ENCODE measurements at places on chromosomes 5 and 9.

DNA sequence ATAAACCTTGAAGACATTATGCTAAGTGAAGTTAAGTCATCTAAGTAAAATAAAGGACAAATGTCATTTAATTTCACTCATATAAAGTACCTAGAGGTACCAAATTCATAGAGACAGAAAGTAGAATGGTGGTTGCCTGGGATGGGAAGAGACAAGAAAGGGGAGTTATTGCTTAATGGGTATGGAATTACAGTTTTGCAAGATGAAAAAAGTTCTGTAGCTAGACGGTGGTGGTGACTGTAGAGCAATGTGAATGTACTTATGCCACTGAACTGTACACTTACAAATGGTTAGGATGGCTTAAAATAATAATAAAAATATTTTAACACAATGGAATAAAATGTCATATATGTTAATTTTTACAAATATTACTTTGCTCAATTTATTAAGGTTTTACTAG is 128.0 kb downstream of the MPDZ start:
- DNase-seq = no peak

DNA sequence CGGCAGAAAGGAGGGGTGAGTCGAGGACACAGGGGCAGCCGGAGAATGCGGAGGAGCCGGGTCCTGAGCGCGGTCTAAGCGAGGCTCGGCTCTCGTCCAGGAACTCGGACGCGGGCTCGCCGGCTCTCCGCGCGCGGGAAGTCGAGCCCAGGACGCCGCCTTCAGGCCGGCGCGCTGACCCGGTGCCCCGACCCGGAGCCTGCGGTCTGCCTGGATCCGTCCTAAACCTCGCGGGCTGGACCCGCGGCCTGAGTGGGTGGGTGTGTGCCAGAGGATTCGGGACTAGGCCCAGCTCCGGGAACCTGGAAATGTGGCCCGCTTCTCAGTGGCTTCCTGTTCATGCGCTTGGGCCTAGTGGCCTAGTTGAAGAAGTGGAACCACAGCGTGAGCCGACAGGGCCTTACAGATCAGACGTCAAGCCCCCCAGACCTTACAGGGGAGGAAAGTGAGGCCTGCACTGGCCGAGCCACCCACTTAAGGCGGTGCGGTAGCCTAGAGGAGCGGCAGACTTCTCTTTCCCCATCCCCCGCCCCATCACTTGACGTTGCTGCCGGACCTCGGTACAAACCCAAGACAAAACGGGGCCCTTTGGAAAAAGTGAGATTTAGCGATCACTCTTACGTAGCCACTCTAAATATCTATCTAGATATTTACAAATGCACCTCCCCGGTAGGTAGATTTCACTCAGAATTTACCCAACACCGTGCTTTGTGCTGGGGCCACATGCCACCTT is 1.2 kb downstream of the CDKN2B-AS1 start:
- peak; percentile 38 for DNase-seq

GRCh38 chr5:137303509-137303908 is 195.6 kb downstream of the SPOCK1 start:
- no peak for DNase-seq

- DNase-seq = no peak
These were observed 48.0 kb upstream of the SAP30L start for GRCh38 chr5:154397652-154398406.

- DNase-seq = peak; percentile 20
These were observed 694 bp downstream of the RMI1 start for GRCh38 chr9:83981126-83981871.

DNA sequence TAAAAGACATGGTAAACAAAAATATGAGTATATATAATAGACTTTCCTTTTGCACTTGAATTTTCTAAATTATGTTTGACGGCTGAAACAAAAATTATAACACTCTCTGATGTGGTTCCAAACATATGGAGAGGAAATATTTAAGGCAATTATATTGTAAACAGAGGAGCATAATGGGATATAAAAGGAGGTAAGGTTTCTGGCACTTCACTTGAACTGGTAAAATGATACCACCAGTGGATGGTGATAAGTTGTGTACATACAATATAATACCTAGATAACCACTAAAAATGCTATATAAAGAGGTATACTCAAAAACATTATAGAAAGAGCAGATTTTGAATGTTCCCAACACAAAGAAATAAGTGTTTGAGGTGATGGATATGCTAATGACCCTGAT is 192.9 kb upstream of the RAD23B start:
- DNase-seq = no peak

DNA sequence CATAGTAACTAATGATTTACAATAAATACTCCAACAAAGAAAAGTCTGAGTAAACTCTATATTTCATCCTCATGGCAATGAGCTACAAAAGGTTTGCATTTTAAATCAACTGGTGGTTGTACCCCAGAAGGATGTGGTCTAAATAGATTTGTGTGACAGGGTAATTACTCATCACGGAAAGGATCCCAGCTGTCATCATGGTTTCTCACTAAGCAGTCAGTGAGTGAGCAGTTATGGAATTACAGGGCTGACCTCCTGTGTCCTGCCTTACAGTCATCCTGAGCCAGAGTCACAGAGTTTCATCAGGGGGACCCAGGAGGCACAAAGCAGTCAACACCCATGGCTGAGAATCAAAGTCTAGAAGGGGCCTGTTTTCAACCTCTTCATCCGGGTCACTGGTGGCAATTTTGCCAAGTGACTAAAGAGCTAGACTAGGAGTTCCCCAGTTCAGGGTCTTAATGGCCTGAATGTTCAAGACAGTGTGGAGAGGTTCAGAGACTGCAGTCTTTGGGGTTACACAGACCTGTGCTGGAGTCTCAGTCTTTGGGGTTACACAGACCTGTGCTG is 210.7 kb upstream of the SLC24A2 start:
- DNase-seq = peak; percentile 52

DNA sequence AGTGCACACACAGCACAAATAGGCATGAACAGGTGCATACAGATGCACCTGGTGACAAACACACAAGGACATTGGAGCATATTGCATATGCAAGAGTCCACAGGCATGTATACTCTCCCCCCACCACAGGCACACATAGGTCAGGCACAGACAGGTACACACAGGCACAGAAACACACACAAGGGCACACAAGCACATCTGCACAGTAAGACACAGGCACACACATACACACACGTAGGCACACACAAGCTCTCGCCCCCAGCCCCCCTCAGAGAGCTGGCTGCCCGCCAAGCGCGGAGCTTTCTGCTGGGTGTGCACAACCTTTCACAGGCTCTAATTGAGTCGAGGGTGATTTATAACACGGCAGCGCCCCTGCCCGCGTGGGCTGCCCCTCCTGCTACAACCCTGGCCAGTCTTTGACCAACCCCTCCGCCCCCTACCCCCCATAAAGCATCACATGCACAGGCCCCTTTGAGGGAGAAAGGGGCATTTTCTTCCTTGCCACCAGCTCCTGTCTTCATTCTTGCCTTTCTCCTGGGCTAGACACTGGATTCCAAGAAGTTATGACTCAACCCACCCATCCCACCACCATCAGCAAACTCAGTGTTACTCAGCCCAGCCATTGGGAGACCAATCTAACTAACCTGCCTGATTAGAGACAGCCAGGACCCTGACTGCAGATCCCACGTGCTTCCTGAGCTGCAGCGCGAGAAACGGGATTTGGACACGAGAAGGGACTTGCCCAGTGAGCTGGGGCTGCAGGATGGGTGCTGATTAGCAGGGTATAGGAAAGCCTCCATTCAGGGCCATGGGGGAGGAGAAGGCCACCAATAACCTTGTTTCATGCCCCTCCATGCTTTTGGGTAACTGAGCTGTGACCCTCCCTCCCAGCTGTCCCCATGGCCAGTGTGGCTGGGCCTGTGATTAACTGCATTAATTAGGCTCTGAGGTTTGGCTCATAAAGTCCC is 42.8 kb upstream of the PSD2 start:
- DNase-seq = no peak

- no peak for DNase-seq
These were observed 53.7 kb downstream of the CERT1 start for GRCh38 chr5:75457691-75458090.

- DNase-seq = no peak
These were observed 65.3 kb downstream of the RASEF start for GRCh38 chr9:82997476-82998140.

- no peak for DNase-seq
These were observed 56.3 kb downstream of the VCAN start for GRCh38 chr5:83527722-83528438.

GRCh38 chr9:79658926-79659325 is 87.2 kb downstream of the TLE4 start:
- DNase-seq = no peak

GRCh38 chr5:159419576-159419975 is 89.3 kb upstream of the IL12B start:
- DNase-seq = no peak

DNA sequence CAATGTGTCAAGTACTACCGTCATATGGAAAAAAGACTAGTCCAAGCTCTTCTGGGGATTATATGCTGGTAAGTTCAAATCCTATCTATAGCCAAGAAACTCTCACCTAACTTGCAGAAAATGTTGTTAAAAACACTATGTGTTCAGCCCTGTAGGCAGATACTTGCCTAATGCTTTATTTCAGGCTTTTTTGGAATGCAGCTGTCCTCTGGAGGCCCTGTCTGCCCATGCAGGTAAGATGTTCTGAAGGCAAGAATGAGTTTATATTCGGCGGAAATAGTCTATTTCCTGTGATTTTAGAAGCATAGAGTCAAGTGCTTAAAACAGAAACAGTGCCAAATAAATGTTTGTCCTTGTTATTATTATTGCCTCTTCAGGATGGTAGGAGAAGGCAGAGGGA is 34.3 kb upstream of the PPP2R2B start:
- DNase-seq = no peak

DNA sequence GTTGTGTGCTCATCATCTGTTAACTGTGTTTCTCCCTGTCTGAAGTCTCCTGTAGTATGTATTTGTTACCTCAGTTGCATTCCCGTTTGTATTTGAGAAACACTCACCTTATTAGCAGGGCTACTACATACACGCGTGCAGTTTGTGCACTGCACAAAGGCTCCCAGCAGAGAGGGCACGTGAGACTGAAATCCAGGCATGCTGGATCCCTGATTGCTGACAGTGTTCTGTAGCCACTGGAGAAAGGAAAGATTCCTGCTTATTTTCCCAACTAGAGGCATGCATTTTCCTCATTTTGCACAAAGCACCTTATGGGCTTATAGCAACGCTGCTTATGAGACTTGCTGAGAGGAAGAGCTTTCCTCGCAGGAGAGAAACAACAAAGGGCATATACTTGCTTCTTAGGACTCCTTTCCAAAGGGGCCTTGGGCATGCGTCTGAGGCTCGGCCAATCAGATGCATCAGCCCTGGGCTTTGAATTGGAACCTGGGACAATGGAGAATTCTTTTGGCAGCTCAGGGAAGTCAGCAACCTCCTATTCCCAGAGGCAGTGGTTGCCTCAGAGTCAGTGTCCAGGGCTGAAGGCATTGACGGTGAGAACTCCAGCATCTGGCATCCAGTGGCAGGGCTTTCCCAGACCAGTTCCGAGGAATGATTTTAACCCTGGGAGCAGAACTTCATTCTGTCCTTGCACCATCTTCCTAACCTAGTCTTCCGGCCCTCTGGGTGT is 9.9 kb upstream of the MEGF10 start:
- no peak for DNase-seq

- no peak for DNase-seq
These were observed 23.4 kb downstream of the ANXA6 start for GRCh38 chr5:151134228-151134627.

- DNase-seq = no peak
These were observed 655.6 kb upstream of the NUDT12 start for GRCh38 chr5:104218200-104218599.

DNA sequence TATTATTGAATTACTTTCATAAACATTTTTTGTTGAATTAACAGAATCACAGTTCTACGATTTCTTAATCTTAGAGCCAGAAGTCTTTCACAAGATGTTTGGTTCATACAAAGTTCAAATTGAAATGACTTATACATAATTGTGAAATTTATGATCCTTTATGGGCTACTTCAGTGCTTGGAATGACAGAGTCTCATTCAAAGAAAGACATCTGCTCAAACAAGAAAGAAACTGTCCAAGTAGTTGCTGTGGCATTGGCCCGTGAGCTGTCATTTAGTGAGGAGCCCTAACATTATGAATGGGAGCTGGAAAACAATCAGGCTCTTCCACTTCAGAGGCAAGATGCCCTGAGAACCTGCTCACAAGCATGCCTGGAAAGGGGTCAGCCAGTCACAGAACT is 63.4 kb downstream of the AUH start:
- DNase-seq = peak; percentile 27

DNA sequence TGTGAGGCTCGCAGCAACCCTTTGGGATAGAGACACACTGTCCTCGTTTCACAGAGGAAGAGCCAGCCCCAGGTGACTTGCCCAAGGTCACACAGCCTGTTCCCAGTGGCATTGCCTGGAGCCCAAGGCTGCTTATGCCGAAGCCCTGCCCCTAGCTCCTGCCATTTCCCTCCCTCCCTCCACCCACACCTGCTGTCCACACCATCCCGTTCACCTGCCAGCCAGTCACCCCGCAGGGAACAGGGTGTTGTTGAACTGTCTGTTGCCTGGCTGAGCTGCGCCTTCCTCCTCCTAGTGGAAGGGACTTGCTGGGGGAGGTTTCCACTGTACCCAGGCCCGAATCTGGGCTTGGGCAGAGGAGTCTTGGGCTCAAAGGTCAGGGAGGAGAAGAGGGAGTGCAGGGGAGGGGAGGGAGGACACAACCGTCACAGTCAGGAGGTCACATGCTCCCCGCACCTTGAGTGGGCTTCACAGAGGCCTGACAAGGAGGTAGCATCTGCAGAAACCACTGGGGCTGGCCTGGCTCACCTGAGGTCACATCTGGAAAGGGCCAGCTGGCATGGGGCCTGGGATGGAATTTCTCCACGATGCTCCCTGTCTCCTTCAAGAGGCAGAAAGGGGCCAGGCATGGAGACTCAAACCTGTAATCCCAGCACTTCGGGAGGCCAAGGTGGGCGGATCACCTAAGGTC is 6.3 kb downstream of the TTC16 start:
- no peak for DNase-seq

DNA sequence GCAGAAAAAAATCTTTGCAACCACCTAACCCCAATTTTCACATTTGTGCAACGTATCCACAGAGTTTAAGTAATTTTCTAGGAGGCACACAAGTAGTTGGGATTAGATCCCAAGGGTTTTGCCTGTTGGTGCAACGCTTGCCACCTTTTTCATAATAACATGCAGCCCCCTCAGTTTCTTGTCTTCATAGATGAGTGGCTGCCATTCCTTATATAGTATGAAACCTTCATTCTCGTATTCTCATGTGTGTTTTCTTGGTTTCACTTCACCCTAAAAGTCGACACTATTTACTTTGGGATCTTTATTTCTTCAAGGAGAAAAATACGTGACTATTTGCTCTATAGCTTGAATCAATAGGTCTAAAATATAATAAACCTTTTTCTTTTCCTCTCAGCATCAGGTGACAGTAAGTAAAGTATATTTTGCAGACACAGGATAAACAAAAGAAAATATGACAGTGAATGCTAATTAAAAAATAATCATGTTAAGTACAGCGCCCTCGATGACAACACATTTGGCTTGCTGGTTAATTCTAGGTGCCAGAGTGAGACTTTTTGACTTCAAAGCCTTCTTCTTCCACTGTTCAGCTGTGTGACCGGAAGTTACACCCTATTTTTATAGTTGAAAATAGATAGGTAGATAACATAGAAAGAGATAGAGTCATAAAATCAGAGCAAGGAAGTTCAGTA is 342.8 kb upstream of the CCNG1 start:
- no peak for DNase-seq
